ENCODE measurements at places on chromosomes 3 and 15.

GRCh38 chr3:65344444-65344843 lies 656.6 kb upstream of the ADAMTS9 start:
- no peak for DNase-seq

- no peak for DNase-seq
Observed at GRCh38 chr3:109284071-109284470, 32.2 kb downstream of the DPPA2 start.

- DNase-seq = no peak
Observed at GRCh38 chr3:172201870-172202236, 162.5 kb downstream of the FNDC3B start.

DNA sequence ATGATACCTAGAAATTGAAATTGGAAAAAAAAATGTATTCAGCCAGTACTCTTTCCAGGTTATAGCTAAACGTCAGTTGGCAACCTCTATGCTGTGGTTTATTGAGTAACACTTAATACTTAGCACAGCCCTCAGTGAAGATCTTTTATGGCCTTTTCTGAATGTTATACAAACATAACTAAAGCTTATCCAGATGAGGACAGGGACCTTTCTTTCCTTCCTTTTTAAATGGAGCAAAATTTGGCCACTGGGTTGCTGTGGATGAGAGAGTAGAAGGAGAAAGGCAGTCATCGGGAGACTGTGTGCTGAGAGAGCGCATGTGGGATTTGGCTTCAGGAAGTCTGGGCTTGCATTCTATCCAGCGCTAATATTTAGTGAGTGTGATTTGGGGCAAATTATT lies 36.1 kb downstream of the IGF1R start:
- no peak for DNase-seq

GRCh38 chr3:98977520-98977919 lies 76.0 kb upstream of the DCBLD2 start:
- no peak for DNase-seq

DNA sequence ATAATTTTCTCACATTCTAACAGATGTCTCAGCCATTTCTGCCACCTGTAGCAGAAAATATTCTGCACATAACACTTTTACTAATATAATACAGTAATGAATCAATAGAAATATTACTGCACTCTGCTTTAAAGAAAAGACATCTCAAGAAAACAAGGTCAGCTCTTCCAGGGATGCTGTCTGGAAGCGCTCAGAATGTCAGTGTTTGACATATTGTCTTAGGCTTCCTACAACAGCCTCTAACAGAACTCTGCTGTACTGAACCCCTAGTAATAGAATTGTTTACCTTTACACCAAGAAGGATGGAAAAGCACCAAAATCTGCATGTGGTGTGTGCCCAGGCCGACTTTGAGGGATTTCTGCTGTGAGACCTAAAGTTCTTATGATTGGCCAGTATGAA lies 61.9 kb upstream of the FSTL1 start:
- no peak for DNase-seq

DNA sequence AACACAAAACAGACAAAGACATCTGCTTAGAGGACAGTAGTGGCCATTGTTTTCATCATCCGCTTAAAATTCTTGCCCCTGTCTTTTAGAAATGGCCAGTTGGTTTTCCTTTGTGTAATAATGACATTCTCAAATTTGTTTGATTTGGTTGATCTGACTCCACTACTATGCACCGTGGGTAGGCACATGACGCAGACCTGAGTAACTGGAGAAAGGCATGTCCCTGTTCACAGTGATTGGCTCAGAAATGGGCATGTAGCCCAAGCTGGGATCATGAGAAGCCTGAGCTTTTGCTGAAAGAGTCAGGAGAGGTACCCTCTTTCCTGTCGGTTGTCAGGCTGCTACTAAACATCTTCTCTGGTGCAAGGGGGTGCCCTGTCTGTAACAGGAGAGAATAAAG lies 36.6 kb upstream of the MAGI1 start:
- DNase-seq = no peak

GRCh38 chr3:69791919-69792399 lies 52.7 kb downstream of the MITF start:
- DNase-seq = no peak

GRCh38 chr3:62809369-62809768 lies 65.8 kb downstream of the CADPS start:
- no peak for DNase-seq

- DNase-seq = no peak
Observed at GRCh38 chr3:40871394-40871793, 327.9 kb upstream of the CTNNB1 start.

DNA sequence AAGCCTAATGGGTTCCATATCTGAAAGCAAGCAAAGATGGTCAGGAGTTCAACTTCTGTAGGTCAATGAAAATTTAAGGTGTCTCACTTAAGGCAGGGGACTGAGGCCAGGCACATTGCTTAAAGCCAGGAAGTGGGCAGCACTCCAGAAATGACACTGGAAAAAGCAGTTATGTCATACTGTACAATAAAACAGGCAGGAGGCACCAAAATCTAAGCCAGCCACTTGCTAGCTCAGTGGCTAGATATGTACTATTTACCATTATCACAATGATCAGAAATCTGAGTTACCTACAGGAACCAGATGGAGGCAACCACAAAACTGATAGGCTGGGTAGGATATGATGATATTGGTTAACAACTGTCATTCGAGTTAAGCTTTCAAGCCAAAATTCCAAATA lies 57.3 kb downstream of the FRMD5 start:
- no peak for DNase-seq

DNA sequence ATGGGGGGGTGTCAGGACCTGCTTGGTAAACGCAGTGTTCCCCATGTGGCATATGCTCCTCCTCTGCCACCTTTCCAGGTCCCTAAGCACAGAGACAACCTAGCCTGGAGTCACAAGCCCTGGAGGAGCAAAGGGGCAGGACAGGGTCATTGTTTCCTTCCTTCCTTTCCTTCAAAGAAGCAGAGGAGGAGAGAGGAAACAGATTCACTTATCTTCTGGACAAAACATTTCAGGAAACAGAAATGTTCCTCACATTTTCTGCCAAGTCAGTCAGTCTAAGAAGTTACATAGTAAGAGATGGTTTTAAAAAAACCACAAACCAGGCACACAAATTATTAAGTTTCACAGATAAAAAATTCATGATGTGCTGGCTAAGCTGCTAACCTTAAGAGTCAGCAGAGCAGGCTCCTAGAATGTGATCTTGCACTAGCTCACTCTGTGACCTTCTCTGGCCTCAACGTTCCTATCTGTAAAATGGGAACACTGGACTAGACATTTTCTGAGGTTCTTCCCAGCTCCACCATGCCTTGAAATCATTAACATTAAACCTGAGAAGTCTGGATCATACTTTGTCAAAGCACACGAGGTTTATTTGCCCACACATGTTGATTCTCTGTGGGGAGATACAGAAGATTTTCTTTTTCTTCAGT lies 47.9 kb downstream of the ATP13A5 start:
- DNase-seq = no peak

DNA sequence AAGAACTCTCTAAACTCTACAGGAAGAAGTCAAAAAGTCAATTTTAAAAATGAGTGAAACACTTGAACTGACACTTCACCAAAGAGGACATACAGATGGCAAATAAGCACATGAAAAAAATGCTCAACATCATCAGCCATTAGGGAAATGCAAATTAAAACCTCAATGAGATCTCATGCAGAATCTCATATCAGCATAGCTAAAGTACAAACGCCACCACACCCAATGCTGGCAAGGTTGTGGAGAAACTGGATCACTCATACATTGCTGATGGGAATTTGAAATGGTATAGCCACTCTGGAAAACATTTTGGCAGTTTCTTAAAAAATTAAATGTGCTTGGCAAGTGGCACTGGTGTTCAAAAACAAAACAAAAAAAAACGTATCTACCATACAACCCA lies 34.2 kb downstream of the MEGF11 start:
- DNase-seq = no peak

DNA sequence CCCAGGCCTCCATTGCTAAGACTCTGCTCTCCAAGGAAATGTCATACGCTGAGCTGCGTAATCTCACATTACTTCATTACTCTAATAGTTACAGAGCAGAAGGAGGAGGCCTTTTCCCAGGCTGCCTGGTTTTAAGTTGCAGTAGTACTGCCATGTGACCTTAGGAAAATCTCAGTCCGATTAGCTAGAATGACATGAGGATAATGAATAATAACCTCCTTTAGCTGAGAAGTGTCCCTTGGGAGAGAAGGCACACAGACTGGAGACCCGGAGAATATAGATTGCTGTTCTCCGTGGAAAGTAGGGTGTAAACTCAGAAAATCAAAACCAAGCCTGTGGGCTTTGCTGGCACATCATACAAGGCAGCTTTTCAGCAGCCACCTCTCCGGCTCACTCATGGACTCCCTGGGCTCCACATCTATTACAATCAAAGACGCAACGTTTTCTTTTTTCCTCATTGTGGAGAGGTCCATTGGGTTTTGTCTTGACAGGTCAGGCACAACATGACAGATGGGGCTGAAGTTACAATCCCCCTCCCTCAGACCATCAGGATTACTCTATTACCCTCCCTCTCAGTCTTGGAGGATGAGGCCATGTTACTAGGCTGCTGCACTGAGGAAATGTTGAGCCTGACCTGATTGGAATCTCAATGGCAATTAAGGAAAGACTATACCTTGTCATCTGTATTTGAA lies 134.8 kb upstream of the MB21D2 start:
- no peak for DNase-seq
